Frontal cortex (tissue), 4 donors: ENCODE measurements at places on chromosomes 2 and 18. TPM values are rescaled to one million over a fixed set of nuclear protein-coding genes. Genes with fewer than 3 reads are reported as not detected.

Gene TMEM163
- 16.3 TPM for total RNA-seq

Gene STAT4
- total RNA-seq: 5.3 TPM

Gene IRS1
- 11.8 TPM for total RNA-seq

Gene TGFA
- 14.3 TPM for total RNA-seq
